ENCODE measurements at places on chromosomes 5 and 9.
A peak's percentile ranks its signal among the peaks of the same experiment; 100 is the strongest.

DNA sequence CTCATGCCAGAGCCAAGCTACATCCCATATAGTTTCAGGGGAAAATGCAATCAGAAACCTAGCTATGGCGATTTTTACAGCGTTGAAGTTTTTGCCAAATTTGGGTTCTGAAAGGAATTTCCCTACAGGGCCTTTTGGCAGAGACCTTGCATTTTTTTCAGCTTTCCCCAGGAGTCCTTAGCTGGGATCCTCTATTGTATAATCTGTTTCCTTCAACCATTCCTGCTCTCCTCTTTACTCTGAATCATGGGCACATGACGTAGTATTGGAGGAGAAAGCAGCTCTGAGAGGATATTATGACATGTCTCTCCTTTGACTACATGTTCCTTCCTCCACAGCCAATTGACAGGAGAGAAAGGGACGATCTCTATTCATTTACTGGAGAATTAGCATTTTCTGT, 118.5 kb upstream of the ERCC6L2 start:
- DNase-seq = peak; percentile 71
- H3K27me3 ChIP-seq = no peaks in the 10 kb centered on the region
- H3K36me3 ChIP-seq = no peaks in the 10 kb centered on the region
- peak overlapping the region; percentile 5 for H3K27ac ChIP-seq

DNA sequence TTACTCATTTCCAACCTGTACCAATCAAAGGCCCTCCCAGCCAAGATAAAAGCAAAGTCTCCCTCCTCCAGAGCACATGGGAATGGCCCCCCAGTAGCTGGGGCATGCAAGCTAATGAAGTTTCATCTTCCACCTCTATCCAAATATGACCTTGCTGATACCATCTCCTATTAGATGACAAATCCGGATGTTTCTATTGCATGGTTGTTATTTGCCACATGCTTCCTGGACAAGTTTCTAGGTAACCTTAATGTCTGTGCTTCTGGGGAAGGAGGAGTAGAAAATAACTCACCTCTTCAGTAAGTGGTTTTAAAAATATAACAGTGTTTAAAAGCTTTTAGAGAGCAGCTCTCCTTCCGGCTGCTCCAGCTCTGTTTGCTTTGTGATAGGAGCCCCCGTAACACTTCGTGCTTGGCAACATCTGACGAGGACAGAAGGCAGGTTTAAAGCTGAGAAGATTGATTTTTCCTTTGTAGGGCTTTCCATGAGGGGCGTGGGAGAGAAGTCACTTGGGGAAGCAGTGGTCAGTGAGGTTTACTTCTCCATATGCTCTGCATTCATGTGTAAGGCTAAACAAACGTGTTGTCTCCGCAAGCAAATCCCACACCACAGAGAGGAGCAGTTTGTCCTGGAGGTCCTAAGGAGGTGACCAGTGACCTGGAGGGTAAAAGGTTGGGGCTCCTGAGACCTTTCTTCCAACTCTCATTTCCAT, 40.3 kb upstream of the GLRX start:
- no peaks in the 10 kb centered on the region for H3K27me3 ChIP-seq
- H3K36me3 ChIP-seq = no peaks in the 10 kb centered on the region
- no peak overlapping the region for H3K4me3 ChIP-seq
- no peak overlapping the region for H3K27ac ChIP-seq
- H3K4me1 ChIP-seq = peaks cover 18% of the 10 kb centered on the region

- H3K27ac ChIP-seq = no peak overlapping the region
- peaks cover 15% of the 10 kb centered on the region for H3K36me3 ChIP-seq
- no peaks in the 10 kb centered on the region for H3K4me1 ChIP-seq
Observed at GRCh38 chr9:137800196-137801022, 77.2 kb upstream of the CACNA1B start.

GRCh38 chr5:158406884-158407823, 548.2 kb upstream of the CLINT1 start:
- no peak for DNase-seq
- H3K27me3 ChIP-seq = no peaks in the 10 kb centered on the region
- H3K4me3 ChIP-seq = no peak overlapping the region
- no peaks in the 10 kb centered on the region for H3K36me3 ChIP-seq
- H3K4me1 ChIP-seq = no peaks in the 10 kb centered on the region
- no peak overlapping the region for H3K27ac ChIP-seq

GRCh38 chr9:36136272-36136893, at the start of gene GLIPR2:
Gene GLIPR2, plus strand, starts transcription at chr9:36136733. Its CDS starts 46 bp downstream, at chr9:36136779.
- peak within 1 kb of the TSS; percentile 70 for H3K4me3 ChIP-seq
- H3K36me3 ChIP-seq = no peaks in the 10 kb centered on the region
- no peak within 1 kb of the TSS for H3K27ac ChIP-seq
- no peaks in the 10 kb centered on the region for H3K27me3 ChIP-seq
- no peaks in the 10 kb centered on the region for H3K4me1 ChIP-seq
- peak; percentile 71 for DNase-seq

DNA sequence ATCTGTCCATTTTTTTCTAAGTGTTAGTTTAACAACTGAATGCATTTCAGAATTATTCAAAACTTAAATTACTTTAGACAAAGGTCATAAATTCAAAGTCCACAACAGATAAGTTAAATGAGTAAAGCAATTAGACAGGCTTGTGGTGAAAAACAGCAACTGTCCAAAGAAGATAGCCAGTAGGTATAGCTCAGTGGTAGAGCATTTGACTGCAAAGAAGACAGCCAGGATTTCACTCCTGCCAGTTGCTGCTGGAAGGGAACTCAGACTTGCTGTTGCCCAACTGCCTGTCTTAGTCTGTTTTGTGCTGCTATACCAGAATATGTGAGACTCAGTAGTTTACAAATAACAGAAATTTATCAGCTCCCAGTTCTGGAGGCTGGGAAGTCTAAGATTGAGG, 10.0 kb downstream of the FANCC start:
- DNase-seq = no peak
- no peak overlapping the region for H3K4me3 ChIP-seq
- no peaks in the 10 kb centered on the region for H3K36me3 ChIP-seq
- no peak overlapping the region for H3K27ac ChIP-seq
- no peaks in the 10 kb centered on the region for H3K27me3 ChIP-seq

DNA sequence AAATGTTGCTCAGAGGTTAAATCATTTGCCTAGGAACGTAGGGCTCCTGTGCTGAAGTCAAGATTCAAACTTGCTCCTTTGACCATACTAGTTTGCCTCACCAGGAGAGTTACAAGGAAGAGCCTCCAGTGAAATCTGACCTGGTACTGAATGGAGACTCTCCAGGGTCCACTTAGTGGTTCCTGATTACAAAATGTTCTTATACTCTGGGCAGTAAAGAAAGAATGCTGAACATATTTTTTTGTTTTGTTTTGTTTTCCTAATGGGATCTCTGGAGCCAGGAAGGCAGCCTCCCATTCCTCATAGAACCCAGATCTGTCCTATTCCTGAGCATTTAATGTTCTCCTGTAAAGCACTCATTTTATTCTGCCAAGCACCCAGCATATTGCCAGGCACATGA, 256.5 kb upstream of the CLINT1 start:
- no peak overlapping the region for H3K27ac ChIP-seq
- H3K4me1 ChIP-seq = no peaks in the 10 kb centered on the region
- no peak overlapping the region for H3K4me3 ChIP-seq
- H3K36me3 ChIP-seq = no peaks in the 10 kb centered on the region
- H3K27me3 ChIP-seq = no peaks in the 10 kb centered on the region

GRCh38 chr9:27556470-27556869, 16.8 kb downstream of the C9orf72 start:
- H3K36me3 ChIP-seq = no peaks in the 10 kb centered on the region
- no peaks in the 10 kb centered on the region for H3K4me1 ChIP-seq
- no peak overlapping the region for H3K4me3 ChIP-seq
- H3K27me3 ChIP-seq = no peaks in the 10 kb centered on the region
- DNase-seq = no peak
- H3K27ac ChIP-seq = no peak overlapping the region

- DNase-seq = no peak
- peaks cover 87% of the 10 kb centered on the region for H3K36me3 ChIP-seq
- no peaks in the 10 kb centered on the region for H3K27me3 ChIP-seq
Observed at GRCh38 chr9:128972956-128973355, 25.5 kb downstream of the NUP188 start.

DNA sequence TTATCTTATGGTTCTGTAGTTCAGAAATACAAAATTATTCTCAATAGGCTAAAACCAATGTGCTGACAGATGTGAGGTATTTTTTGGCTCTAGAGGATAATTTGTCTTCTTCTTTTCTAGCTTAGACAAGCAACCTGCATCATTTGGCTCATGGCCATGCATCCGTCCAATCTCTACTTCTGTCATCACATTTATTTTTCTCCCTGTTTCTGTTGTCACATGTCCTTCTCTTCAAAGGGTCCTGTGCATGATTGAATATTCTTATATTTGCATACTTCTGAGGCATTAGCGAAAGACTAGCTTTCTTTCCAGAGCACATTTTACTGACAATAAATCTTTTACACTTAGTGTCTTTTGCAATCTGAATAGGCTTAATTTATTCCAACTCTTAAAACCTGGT, 564.7 kb downstream of the CDH10 start:
- no peak overlapping the region for H3K4me3 ChIP-seq
- peaks cover 10% of the 10 kb centered on the region for H3K4me1 ChIP-seq
- no peaks in the 10 kb centered on the region for H3K36me3 ChIP-seq
- no peak overlapping the region for H3K27ac ChIP-seq
- no peaks in the 10 kb centered on the region for H3K27me3 ChIP-seq
- peak; percentile 36 for DNase-seq

DNA sequence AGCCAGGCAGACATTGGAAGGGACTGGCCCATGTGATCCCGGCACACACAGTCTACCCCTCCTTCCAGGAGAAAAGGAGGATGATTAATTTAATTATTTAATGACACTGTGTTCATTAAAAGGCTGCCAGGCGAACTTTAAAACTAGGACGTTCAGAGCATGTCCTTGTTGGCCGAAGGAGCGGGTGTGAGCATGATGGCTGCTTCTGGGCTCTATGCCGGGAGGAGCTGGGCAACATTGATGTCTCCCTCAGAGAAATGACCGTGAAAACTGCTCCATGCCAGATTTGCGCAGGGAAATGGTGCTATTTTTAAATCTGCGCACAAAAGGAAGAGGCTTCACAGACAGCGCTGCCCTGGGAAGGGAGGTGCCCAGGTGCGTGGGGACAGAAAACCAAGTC, 284.9 kb upstream of the IRX4 start:
- DNase-seq = no peak
- H3K4me1 ChIP-seq = no peaks in the 10 kb centered on the region

DNA sequence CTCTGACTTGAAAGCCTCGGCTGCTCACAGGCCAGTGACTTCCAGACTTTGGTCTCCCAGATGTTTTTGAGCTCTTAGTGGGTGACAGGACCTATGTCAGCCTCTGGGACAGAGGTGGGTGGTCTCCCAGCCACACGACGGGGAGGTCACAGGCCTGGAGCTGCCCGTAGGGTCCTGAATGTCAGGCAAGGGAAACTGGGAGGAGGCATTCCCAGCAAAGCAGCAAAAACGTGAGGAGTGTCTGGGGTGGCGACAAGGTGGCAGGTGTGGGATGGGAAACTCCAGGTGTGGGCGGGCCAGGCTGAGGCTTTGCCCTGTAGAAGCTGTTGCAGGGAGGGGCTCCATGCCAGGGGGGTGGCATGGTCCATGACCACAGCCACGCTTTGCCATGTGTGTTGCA, 110.5 kb downstream of the CACNA1B start:
- H3K27ac ChIP-seq = no peak overlapping the region
- no peaks in the 10 kb centered on the region for H3K36me3 ChIP-seq
- H3K27me3 ChIP-seq = peaks cover 45% of the 10 kb centered on the region
- H3K4me1 ChIP-seq = peaks cover 12% of the 10 kb centered on the region
- DNase-seq = no peak

DNA sequence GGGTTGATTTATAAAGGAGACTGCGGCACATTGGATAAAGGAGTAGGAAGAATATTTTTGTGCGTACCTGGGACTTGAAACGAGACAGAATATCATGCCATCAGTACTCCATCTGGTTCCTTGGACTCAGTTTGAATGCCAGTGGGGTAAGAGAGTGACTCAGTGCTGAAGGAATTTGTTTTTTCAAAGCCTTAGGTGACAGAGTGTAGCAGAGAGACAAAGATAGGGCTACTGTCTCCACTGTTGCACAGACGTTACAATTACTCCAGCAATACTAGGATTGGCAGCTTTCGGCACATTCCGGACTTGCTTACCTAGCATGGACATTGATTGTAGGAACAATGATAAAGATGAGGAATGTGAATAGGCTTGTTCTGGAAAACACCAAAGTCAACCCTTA, 250.7 kb downstream of the KCTD16 start:
- no peak overlapping the region for H3K27ac ChIP-seq
- H3K27me3 ChIP-seq = no peaks in the 10 kb centered on the region
- DNase-seq = no peak
- H3K36me3 ChIP-seq = no peaks in the 10 kb centered on the region

GRCh38 chr5:14534773-14535172, 46.8 kb upstream of the OTULINL start:
- H3K27ac ChIP-seq = no peak overlapping the region
- no peaks in the 10 kb centered on the region for H3K27me3 ChIP-seq
- DNase-seq = no peak
- H3K4me3 ChIP-seq = no peak overlapping the region
- H3K36me3 ChIP-seq = no peaks in the 10 kb centered on the region

DNA sequence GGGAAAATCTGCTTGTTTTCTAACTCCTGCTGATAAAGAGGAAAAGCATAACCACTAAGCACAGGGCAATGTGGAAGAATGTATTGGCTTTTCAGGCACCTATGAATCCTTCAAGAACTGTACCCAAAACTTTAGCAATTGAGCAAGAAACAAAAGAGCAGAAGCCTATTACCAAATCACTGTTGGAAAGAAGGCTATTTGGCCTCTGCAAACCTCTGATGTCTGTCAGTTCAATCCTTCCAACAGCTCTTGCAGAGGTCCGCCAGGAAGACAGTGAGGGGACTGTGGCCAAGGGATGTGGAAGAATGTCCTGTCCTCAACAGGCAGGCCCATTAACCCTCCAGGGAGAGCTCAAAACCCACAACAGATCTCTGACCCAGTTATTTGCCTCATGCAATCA, 328.6 kb downstream of the ENC1 start:
- DNase-seq = no peak
- H3K4me3 ChIP-seq = no peak overlapping the region
- no peaks in the 10 kb centered on the region for H3K4me1 ChIP-seq

DNA sequence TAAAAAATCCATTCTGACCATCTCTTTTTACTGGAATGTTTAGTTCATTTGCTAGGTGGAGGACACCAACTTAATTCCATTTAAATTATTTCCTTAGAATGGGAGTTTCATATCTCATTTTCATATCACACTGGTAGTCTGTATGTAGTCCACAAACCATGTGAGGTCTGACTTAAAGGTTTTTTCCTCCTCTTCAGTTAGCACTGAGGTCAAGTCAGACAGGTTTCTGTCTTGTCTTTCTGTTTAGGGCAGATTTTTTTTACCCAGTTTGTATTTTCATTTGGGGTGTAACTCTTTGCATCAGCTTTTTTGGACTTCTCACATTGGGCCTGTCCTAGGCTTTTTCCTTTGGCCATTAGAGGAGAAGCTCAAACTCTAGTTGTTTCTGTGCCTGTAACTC, 75.3 kb downstream of the RANBP17 start:
- H3K27me3 ChIP-seq = no peaks in the 10 kb centered on the region
- no peak overlapping the region for H3K4me3 ChIP-seq
- H3K4me1 ChIP-seq = no peaks in the 10 kb centered on the region

GRCh38 chr5:5456858-5457257, 34.4 kb downstream of the ICE1 start:
- H3K4me1 ChIP-seq = no peaks in the 10 kb centered on the region
- DNase-seq = no peak
- peaks cover 39% of the 10 kb centered on the region for H3K36me3 ChIP-seq
- no peak overlapping the region for H3K27ac ChIP-seq

Data from A673 (cell line).